ENCODE measurements at places on chromosomes 12 and 14.
A peak's percentile ranks its signal among the peaks of the same experiment; 100 is the strongest.

DNA sequence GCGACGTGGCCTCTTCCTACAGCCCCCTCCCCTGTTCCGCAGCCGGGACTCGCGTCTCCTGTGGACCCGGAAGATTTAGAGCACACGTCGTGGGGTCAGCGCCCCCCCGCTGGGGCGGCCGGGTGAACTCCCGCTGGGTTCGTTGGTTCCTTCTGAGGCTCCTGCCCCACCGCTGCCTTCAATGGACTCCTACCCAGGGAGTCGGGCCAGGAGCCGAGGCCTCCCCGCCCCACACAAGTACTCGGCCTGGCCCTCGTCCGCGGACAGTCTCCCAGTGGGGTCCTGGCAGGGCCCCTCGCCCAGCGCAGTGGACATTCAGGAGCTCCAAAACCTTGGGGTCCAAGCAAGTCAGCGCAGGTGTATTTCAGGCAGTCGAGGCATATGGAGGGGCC lies 1.2 kb downstream of the MMP17 start:
- DNase-seq, result no peak

DNA sequence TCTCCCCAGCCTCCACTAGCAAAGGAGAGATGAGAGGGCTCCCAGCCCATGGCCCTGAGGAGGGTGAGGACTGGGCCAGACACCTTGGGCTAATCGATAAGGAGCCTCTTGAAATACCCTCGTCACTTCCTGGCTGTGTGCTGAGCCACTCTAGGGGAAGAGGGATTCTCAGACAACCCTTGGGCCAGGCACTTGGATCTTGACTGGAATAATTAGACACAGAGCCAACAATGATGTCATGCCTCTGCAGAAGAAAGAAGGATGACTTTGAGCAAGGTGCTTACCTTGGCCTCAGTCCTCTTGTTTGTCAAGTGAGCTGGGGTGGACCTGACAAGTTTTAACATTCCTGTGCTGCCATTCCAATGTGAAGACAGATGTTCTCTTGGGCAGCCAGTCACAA lies 83.1 kb downstream of the LRRC74A start:
- no peak for DNase-seq

DNA sequence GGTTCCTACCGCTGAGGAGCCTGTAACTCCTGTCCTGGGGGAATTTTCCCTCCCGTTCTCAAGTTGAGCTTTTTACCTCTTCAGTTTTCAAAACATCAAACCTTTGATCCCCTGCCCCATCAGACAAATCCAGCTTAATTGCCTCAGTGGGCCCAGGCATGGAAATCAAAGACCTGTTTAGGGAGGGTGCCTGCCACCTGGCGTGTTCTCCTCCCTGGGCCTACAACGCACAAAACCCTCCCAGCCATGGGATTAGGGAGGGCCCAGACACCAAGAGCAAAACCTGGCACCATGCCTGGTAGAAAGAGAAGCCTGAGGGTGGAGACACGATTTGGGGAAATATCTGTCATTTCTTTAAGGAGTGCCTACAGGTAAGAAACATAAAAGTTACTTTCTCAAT lies 672.9 kb downstream of the BCL11B start:
- DNase-seq, result no peak

- no peak for DNase-seq
These were observed 903 bp downstream of the PARPBP start for GRCh38 chr12:102120886-102121285.

GRCh38 chr12:118120579-118121363 lies 15.2 kb upstream of the PEBP1 start:
- DNase-seq, result peak; percentile 89

GRCh38 chr12:117361347-117361751 lies at the start of gene NOS1:
NOS1 (minus strand) TSS chr12:117361626; CDS start chr12:117331069, 30,557 bp downstream.
- no peak for DNase-seq

- no peak for DNase-seq
These were observed 151.7 kb downstream of the NUAK1 start for GRCh38 chr12:105986779-105987684.

DNA sequence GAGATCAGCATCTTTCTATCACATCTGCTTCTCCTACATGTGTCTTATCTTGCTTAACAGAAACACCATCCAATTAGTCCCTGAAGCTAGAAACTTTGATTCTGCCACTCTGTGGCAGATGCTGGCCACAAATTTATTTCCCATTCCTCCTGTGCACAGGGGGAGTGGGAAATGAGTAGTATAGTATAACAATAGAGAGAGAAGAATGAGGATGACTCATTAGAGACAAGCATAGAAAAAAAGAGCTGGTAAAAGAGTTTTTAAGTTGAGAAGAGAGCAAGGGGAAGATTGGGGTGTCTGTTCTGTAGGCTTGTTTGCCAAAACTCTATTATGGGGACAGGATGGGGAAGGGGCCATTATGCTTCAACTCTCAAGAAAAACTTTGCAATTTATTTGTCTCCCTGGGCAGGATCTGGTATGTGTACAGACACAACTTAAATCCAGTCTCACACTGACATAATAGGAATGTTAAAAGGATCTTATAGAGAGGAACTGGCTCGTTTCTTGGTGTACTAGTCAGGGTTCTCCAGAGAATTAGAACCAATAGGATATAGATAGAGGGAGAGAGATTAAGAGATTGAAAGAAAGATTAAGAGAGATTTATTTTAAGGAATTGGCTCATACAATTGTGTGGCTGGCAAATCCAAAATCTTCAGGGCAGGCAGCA lies 142.6 kb upstream of the CPSF6 start:
- no peak for DNase-seq

- no peak for DNase-seq
These were observed 764 bp downstream of the RBM25 start for GRCh38 chr14:73058922-73059673.

GRCh38 chr12:89189448-89189847 lies 162.9 kb downstream of the DUSP6 start:
- no peak for DNase-seq

DNA sequence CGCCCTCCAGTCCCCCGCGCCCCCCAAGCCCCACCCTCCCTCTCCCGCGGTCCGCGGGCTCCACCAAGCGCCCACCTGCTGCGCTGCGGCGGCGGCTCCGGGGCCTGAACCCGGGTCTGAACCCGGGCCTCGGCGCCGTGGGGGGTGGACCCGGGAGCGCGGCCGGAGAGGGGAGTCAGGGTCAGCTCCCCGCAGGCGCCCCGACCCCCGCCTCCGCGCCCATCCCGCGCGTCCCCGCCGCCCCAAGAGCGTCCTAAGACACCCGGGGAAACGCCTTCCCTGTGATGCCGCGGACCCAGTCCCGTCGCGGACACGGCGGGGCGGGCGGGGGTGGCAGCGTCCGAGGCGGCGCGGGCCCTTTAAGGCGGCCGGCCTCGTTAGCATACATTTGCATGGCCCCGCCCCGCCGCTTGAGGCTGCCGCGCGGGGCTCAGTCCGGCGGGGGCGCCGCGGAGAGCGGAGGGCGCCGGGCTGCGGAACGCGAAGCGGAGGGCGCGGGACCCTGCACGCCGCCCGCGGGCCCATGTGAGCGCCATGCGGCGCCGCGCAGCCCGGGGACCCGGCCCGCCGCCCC lies at the start of gene MMP17:
MMP17 (plus strand) TSS at position 433 of the 574 bp plus-strand sequence; CDS start at position 535, 102 bp downstream.
- DNase-seq, result peak; percentile 84

DNA sequence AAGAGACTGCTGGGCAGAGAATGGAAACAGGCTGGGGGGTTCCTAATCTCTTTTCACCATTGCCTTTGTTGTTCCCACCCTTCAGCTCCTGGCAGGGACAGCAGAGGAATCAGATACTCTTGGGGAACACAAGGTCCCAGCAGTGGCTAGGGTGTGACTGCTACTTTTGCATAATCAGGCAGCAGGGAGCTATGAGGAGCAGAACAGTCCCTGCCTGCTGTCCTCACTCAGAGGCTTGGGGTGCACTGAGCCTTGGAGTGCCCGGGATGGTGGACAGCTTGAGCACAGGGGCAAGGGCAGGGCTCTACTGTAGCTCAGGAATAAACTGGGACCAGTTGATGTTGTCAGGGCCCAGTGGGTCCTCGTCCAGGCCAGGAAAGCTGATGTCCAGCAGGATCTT lies 1.5 kb upstream of the TEX52 start:
- DNase-seq, result no peak

Measured in ecto neural progenitor cell (in vitro differentiated cells).